ENCODE measurements at places on chromosomes 16 and 17. TPM values are rescaled to one million over a fixed set of nuclear protein-coding genes. Genes with fewer than 3 reads are reported as not detected.

GRCh38 chr16:85988723-85989313 lies 89.9 kb downstream of the IRF8 start:
- H3K4me3 ChIP-seq, result no peak overlapping the region
- H3K4me1 ChIP-seq, result no peaks in the 10 kb centered on the region
- H3K27me3 ChIP-seq, result no peaks in the 10 kb centered on the region

- H3K4me3 ChIP-seq, result no peak overlapping the region
- H3K27me3 ChIP-seq, result no peaks in the 10 kb centered on the region
- no peaks in the 10 kb centered on the region for H3K4me1 ChIP-seq
- DNase-seq, result no peak
- no peak overlapping the region for H3K27ac ChIP-seq
- H3K36me3 ChIP-seq, result no peaks in the 10 kb centered on the region
Measured at GRCh38 chr16:58346831-58347371, 45.4 kb upstream of the GINS3 start.

The CHD3 gene
- 112 TPM for total RNA-seq

DNA sequence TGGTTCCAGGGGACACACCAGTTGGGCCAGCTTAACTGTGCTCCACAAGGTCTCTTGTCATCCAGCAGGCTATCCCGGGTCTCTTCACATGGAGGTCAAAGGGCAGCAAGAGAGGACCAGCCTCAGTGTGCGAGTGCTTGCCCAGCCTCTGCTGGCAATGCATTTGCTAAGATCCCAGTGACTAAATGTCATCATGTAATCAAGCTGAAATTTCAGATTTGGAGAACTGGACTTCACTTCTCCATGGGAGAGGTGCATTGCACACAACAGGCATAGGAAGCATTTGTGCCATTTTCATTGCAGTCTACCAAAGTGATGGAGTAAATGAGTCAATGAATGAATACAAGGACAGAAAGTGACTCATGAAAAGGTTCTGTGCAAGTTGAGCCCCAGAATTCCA lies 51.2 kb upstream of the KDM8 start:
- H3K27me3 ChIP-seq, result no peaks in the 10 kb centered on the region
- H3K27ac ChIP-seq, result no peak overlapping the region
- H3K36me3 ChIP-seq, result no peaks in the 10 kb centered on the region
- peaks cover 3% of the 10 kb centered on the region for H3K4me1 ChIP-seq

The AANAT gene
- 0.31 TPM for total RNA-seq

DNA sequence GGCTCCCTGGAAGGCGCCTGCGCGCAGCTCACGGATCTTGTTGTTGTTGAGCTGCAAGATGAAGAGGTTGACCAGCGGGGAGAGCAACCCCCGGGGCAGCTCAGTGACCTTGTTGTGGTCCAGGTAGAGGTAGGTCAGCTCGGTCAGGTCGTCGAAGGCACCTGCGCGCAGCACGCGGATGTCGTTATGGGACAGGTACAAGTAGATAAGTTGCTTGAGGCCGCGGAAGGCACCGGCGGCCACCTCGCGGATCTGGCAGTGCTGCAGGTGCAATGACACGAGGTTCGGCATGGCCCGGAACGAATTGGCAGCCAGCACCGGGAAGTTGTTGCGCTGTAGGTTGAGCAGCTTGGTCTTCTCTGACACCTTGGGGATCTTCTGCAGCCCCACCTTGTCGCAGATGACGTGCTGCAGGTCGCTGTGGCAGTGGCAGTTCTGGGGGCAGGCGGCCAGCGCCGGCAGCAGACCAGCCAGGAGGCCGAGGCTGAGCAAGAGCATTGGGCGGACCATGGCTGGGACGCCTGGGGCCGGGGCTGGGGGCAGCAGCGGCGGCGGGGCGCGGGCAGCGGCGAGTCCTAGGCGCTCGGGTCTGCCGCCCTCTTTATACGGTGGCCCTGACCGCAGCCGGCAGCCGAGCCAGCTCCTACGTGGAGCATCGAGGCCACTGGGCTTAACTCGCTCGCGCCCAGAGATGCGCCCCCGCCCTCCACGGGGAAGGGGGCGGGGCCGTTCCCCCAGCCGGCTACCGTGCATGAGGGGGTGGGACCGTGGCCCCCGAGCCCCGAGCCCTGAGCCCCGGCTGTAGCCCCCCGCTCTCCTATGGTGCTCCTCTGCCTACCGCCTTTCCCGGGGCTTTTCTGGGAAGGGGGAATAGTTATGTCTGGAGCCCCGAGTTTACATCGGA lies at the start of gene CHAD:
CHAD (minus strand) TSS at position 577 of the 904 bp plus-strand sequence; CDS start at position 510, 67 bp downstream.
- no peak within 1 kb of the TSS for H3K27ac ChIP-seq
- H3K4me1 ChIP-seq, result peaks cover 17% of the 10 kb centered on the region
- H3K36me3 ChIP-seq, result no peaks in the 10 kb centered on the region
- H3K27me3 ChIP-seq, result peaks cover 24% of the 10 kb centered on the region
- no peak within 1 kb of the TSS for H3K4me3 ChIP-seq

DNA sequence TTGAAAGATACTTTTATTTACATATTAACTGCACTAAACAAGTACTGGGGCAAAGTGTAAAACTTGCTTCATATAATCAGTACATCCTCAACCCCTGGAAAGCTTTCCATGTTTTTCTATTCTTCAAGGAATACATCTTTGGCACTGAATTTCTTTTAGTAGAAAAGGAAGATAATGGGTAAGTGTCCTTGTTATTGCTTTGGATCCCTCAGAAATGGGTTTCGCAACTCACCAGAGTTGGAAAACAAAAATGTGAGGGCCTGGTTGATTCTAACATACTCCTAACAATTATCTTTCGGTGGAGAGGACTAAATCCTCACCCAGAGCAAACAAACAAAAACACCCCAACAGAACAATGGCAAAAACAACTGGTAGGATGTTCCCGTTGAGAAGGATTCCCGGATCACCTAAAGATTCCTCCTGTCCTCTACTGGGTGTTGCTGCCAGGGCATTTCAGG lies 120.4 kb downstream of the PARN start:
- no peaks in the 10 kb centered on the region for H3K27me3 ChIP-seq
- H3K4me1 ChIP-seq, result no peaks in the 10 kb centered on the region
- no peak overlapping the region for H3K4me3 ChIP-seq
- H3K36me3 ChIP-seq, result no peaks in the 10 kb centered on the region
- peak overlapping the region; percentile 21 for H3K27ac ChIP-seq

Data from lung (tissue), 17 donors.